ENCODE measurements at places on chromosomes 6 and 20.

GRCh38 chr6:132812255-132812732 is 2.1 kb upstream of the RPS12 start:
- no peak for DNase-seq

GRCh38 chr6:42099340-42100028 is 42.9 kb downstream of the C6orf132 start:
- DNase-seq: no peak

DNA sequence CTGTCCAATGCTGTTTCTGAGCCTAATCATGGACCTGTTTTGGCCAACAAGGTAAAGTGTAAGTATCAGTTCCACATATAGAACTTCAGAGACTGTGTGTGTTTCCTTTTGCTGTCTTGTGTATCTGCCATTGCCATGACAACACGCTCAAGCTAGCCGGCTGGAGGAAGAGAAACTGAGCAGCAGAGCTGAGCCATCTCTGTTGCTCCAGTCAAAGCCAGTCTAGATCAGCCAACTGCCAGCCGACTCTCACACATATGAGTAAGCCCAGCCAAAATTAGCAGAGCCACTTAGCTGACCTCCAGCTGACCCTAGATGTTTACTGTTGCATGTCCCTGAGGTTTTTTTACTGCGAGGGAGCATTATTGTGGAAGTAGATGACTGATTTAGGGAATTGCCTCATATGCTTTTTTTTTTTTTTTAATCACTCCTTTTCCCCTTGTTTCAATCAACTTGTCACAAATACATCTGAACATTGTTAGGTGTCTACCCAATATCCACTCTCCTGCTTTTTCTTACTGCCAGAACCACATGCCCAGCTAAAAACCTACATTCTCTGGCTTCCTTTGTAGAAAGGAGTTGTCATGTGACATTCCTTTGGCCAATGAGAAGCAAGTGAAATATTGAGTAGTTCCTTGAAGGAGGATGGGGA is 304.3 kb upstream of the SUPT3H start:
- DNase-seq: no peak

GRCh38 chr6:156283091-156283490 is 494.1 kb upstream of the ARID1B start:
- no peak for DNase-seq

- no peak for DNase-seq
These were observed 2.8 kb downstream of the HMGN3 start for GRCh38 chr6:79231666-79232065.

DNA sequence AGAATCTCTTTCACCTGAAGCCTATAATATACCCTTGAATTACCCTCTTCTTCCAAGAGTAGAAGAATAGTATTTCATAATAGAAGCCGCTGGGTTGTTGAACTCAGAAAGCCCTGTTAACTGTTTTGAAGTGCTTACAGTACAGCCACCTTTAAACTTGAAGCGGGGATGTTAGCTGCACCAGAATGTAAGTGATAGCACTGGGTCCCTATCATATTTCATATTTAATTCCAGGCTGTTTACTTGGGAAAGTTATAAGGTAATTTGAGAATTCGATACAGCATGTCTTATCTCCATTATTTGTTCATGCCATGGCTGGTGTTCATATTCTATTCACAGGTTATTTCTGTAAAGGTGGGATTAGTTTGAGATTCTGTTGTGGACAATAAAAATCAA is 63.5 kb upstream of the VSTM2L start:
- no peak for DNase-seq

- DNase-seq: no peak
These were observed 1.1 kb downstream of the RNF144B start for GRCh38 chr6:18388271-18388670.

DNA sequence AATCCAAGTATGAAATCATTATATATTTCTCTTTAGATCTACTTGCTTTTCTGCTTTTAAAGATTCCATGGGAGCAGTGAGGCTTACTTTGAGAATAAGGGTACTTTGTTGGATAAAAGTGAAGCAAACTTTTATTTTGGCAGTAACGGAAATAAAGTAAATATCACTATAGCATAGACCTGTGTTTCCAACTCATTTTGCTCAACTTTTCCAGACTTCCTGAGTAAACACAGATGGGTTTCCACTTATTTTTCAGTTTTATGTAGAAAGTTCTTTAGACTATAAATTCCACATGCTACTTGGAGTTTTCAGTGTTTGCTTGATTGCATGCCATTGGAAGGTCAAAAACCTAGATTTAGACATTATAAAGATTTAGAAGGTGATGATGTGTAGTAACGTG is 6.2 kb downstream of the STX16 start:
- DNase-seq: no peak

- no peak for DNase-seq
These were observed 14.8 kb downstream of the CLIC5 start for GRCh38 chr6:46000905-46001304.

DNA sequence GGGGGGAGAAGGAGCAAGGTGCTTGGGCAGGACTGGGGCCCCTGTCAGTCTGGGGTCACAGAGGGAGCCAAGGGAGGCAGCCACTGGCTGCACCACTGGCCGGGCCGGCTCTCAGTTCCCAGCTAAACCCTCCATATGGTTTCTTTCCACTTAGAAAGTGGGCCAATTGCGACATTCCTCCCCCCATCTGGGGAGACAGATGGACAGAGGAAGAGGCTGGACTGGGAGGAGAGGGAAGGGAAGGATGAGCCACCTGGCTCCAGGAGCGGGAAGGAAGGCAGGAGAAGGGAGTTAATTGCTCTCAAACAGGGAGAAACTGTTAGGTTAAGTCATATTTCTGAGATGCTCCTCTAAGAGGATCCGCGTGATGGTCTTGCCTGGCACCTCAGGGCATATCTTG is 82.2 kb downstream of the GRM4 start:
- DNase-seq: no peak

- no peak for DNase-seq
These were observed 16.1 kb upstream of the SAMHD1 start for GRCh38 chr20:36967636-36968035.

DNA sequence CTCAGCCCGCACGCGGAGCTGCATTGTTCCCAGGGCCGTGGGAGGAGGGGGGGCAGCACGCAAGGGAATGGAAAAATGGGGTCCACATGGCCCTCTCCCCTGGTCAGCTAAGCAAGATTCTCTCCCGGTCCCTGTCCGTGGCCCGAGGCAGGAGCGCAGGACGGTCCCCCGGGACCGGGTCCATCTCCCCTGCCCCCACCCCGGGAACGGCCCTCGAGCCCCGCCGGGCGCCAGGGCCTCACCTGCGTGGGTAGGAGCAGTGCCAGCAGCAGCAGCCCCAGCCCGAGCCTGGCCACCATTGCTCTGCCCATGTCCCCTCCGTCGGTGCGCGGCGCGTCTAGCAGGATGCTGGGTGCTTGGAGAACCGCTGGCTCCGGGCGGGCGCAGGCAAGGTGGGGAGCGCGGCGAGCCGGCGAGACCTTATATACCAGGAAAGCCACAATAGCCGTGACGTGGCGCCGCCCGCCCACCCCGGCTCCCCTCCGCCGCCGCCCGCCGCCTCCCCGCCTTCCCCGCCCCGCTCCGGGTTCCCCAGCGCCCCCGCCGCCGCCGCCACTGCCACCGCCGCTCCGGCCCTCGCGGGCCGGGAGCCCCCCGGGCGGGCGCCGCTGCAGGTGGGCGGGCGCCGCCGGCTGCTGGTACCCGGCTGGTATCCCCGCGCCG is at the start of gene CD24:
CD24 (minus strand) TSS at position 394 of the 663 bp plus-strand sequence; CDS start at position 311, 83 bp downstream.
- DNase-seq: peak; percentile 83

GRCh38 chr6:109240370-109241084 is 141.7 kb downstream of the CD164 start:
- DNase-seq: no peak

GRCh38 chr20:15673206-15673605 is 900.0 kb downstream of the KIF16B start:
- DNase-seq: no peak

DNA sequence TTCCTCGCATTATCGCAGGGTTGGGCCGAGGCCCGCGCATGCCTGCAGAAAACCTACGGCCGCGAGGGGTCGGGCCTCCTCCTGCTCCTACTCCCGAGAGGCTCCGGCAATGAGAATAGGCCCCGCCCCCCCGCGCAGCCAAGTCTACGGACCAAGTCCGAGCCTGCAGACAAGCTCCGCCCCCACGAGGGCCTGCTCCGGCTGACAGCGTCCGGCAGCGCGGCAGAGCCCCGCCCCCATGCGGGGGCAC is 3.1 kb upstream of the GPSM3 start:
- peak; percentile 88 for DNase-seq

GRCh38 chr20:20658871-20659431 is 53.5 kb downstream of the RALGAPA2 start:
- no peak for DNase-seq

- no peak for DNase-seq
These were observed 74.3 kb downstream of the ERMARD start for GRCh38 chr6:169825558-169826225.

- DNase-seq: peak; percentile 2
These were observed 757.1 kb upstream of the SLC35B3 start for GRCh38 chr6:9192405-9192909.

GRCh38 chr6:144405163-144405562 is 120.0 kb downstream of the UTRN start:
- DNase-seq: no peak

GRCh38 chr6:125512621-125513020 is 210.9 kb upstream of the HDDC2 start:
- peak; percentile 52 for DNase-seq

- DNase-seq: no peak
These were observed 147.3 kb downstream of the LAMA2 start for GRCh38 chr6:129030215-129030614.

GRCh38 chr20:24718696-24719095 is 230.4 kb upstream of the CST7 start:
- no peak for DNase-seq

DNA sequence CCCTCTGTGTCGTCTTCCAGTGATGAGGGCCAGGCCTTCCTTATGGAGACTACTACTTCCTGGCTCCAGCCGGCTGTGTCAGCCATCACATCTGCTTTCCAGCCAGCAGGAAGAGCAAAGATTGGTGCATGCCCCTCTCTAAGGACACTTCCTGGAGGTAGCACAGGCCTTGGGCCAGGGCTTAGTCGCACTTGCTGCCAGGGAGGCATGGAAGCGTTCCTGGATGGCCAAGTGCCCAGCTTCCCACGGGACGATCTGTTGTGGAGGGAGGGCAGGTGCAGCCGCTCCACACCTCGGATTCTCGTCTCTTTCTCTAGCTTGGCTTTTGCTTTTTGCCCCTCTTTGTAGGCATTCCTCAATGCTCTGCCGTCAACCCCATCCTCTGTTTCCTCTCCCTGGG is 11.9 kb downstream of the ERMARD start:
- no peak for DNase-seq

- no peak for DNase-seq
These were observed 33.0 kb downstream of the RNF146 start for GRCh38 chr6:127299522-127300240.

DNA sequence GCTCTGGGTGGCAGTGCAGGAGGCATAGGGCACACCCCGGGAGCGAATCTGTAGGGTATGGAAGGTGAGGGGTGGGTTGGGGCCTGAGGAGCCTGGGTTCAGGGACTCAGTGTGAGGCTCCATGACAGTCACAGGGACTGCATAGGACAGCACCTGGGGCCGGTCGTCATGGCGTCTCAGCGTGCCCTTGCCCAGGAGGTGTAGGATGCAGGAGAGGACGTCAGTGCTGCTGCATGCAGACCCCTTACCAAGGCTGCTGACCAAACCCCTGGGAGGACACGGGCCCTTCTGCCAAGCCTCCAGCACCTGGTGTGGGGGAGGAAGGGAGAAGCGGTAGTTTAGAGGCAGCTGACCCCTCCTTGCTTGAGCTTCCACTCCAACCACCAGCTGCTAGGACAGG is 15.9 kb downstream of the CUL7 start:
- DNase-seq: no peak

DNA sequence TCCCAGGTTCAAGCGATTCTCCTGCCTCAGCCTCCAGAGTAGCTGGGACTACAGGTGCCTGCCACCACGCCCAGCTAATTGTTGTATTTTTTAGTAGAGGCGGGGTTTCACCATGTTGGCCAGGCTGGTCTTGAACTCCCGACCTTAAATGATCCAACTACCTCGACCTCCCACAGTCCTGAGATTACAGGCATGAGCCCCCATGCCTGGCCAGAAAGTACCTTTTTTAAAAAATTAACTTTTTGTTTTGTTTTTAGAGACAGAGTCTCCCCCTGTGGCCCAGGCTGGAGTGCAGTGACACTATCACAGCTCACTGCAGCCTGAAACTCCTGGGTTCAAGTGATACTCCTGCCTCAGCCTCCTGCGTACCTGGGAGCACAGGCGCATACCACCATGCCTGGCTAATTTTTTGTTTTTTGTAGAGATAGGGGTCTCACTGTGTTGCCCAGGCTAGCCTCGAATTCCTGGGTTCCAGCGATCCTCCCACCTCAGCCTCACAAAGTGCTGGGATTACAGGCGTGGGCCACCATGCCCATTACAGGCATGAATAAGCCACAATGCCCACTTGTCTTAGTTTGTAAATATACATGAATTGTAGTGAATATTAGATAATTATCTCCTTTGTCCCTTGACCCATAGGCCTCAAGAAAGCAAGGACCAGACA is 17.4 kb upstream of the EEF1A1 start:
- no peak for DNase-seq

GRCh38 chr6:15325540-15325955 is 79.7 kb downstream of the JARID2 start:
- DNase-seq: no peak

GRCh38 chr6:154353626-154354025 is 3.0 kb downstream of the IPCEF1 start:
- no peak for DNase-seq

DNA sequence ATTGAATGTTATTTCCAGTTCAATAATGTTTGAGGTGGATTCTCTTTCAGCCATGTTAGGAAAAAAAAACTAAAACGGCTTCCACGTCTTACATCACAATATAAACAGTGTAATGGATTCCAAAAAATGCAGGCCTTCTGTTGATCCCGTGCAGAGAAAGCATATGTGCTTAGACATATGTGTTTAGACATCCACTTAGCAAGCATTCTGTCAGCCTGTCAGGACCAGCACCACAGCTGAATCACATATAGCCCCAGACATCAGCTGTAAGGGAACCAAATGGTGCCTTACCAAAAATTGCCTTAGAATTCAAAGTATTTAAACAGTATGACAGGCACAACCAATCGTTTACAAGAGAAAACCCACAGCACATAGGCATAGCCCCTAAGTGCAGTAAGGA is 304.9 kb downstream of the EYA4 start:
- no peak for DNase-seq

DNA sequence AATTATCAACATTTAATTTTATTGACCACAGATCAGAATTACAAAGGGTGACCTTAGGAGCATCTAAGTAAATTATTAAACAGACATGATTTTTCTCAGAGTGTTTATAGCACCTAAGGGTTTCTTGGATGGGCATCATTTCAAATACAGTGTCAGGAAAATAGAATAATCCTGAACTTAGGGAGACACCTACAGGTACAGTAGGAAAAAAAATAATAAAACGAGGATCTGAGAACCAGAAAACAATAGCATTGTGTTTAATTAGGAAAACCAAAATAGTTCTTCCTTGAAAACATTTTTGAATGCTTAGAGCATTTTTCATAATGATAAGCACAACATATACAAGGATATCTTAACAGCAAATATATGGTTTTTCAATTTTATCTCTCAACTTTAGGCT is 39.2 kb downstream of the MMUT start:
- peak; percentile 8 for DNase-seq

- DNase-seq: no peak
These were observed 461.0 kb downstream of the TBC1D32 start for GRCh38 chr6:120873125-120873865.

All from T47D (cell line).